ENCODE measurements at places on chromosomes 11 and 22. TPM values are rescaled to one million over a fixed set of nuclear protein-coding genes. Genes with fewer than 3 reads are reported as not detected.

The IGLL1 gene
- polyA plus RNA-seq = not detected

The KRTAP5-7 gene
- polyA plus RNA-seq = not detected

The CBX6 gene
- polyA plus RNA-seq = 20.3 TPM

The TTLL1 gene
- polyA plus RNA-seq = 15.8 TPM

The MRGPRX2 gene
- polyA plus RNA-seq = not detected

The TRIM68 gene
- polyA plus RNA-seq = 6.6 TPM

The UCP3 gene
- 0.18 TPM for polyA plus RNA-seq

The SPI1 gene
- polyA plus RNA-seq = not detected

The F2 gene
- not detected for polyA plus RNA-seq

The RGL4 gene
- polyA plus RNA-seq = not detected

The TLCD5 gene
- 12.1 TPM for polyA plus RNA-seq

The LYVE1 gene
- 0.08 TPM for polyA plus RNA-seq

The ZP1 gene
- polyA plus RNA-seq = not detected

DNA sequence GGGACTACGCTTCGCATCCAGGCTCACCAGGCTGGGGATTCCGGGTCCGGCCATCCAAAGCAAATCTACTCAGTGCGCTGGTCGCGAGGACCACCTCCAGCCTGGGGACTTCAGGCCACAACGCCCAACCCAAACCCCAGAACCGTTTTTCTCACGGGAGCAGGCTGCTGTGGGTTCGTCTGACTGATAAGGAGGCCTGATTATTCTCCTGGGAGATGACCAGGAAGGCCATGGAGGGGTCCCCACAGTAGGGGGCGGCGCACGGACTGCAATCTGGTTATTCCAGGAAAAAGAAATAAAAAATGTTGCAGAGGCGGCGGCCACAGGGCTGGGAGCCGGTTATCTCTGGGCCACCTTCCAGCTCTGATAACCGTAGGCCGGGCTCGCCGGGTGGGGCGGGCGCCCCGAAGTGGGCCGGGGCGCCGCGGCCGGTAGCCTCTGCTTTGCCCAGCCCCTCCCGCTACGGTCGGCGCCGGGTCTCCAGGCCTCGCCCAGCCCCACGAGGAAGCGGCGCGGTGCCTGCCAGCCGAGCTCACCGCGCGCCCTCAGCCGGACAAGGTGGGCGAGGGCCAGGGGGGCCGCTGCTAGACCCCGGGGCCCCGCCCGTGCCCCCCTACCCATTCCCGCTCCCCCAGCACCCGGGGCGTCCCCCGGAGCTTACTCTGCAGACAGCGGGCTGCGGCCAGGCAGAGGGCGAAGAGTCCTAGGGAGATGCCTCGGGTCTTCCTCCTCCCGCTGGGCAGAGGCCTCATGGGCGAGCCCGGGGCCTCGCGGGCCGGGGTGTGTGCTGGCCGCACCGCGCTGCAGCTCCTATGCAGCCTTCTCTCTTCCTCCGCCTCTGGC is 446 bp downstream of the VSTM5 start:
- peak; percentile 50 for DNase-seq

- DNase-seq = no peak
These were observed 265.4 kb downstream of the MIAT start for GRCh38 chr22:26922806-26923205.

GRCh38 chr11:85590848-85591483 is 36.2 kb downstream of the DLG2 start:
- DNase-seq = peak; percentile 42

DNA sequence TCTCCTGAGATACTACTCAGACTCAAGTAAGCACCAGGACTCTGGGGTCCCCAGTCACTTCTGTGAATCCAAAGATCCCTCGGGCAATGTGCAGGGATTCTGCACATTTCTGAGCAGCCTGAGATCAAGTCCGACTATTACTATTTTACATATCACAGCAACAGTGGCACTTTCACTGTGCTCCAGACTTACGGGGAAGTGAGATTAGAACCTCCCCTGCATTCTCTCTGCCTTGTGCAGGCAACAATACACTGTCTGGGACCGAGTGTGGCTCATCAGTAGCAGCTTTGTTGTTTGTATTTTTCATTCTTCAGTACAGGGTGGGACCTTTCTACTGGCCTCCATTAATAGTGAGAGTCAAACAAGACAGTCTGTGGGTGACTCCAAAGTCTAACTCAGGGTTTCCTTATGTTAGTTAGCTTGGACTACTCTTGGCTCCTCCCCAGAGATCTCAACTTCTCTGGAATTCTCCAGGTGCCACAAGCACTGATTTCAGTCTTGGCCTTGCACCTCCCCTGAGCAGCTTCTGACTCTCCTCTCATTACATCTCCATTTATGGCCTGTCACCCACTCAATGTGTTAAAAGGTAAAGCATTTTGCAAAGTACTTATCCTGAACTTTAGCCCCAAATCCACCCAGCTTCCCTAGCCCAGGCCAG is 76.2 kb upstream of the TOP3B start:
- no peak for DNase-seq

GRCh38 chr11:6474413-6474792 is 662 bp upstream of the TRIM3 start:
- DNase-seq = no peak

- DNase-seq = no peak
These were observed 54.3 kb upstream of the VSTM5 start for GRCh38 chr11:93904716-93905115.

- DNase-seq = no peak
These were observed 4.8 kb downstream of the PIM3 start for GRCh38 chr22:49965091-49966040.

DNA sequence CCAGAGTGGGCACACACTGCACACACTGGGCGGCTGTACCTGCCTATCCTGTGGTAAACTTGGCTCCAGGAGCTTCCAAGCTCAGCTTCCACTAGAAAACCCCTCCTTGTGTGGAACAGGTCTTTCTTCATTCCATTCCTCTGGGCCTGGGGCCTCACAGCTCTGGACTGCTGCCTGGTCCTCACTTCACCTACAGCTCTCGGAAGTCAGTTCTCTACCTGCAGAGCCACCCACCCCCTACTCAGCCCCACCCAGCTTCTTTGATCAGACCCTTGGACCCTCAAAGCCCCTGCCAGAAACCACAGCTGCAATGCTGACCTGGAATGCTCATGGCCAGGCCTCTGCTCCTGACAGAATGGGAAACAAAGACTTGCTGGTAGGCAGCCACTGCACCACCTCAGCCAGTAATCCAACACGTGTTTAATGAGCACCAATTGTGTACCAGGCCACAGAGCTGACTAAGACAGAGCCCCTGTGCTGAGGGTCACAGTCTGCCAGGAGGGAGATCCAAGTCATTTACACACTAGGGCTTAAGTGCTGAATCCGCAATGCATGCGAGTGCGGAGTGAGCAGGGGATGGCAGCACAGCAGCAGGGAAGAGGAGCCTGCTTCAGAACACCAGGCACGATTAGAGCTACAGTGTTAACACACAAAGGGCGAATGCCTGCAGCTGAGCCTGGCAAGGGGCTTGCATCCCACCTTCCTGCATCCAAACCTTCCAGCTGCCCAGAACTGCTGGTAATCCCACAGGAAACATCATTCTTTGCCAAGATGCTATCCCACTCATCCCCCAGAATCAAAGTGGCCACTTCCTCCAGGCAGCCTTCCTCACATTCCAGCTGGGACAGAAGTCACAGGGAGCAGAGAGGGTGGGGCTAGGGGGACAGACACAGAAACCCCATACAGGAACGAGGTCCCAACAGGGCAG is 4.6 kb downstream of the GNB1L start:
- no peak for DNase-seq

DNA sequence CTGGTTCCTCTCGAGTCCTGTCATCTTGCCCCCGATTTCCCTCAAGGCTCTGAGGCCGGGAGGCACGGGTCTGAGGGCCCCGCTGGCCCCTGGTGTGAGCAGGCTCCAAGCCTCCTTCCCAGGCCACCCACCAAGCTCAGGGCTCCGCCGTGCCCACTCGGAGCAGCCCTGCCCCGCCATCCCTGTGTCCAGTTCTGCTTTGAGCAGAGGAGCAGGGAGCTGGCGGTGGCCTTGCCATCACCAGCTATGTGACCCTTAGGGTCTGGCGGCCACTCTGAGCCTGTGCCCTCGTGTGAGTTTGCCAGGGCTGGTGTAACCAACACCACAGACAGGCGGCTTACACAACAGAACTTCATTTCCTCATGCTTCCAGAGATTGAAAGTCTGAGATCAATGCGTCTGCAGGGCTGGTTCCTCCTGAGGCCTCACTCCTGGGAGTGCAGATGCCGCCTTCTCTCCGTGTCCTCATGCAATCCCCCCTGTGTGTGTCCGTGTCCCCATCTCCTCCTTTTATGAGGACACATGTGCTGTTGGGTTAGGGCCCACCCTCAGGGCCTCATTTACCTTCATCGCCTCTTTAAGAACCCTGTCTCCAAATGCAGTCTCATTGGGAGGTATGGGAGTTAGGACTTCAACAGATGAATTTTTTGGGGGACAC is 36.5 kb upstream of the CELSR1 start:
- DNase-seq = no peak

DNA sequence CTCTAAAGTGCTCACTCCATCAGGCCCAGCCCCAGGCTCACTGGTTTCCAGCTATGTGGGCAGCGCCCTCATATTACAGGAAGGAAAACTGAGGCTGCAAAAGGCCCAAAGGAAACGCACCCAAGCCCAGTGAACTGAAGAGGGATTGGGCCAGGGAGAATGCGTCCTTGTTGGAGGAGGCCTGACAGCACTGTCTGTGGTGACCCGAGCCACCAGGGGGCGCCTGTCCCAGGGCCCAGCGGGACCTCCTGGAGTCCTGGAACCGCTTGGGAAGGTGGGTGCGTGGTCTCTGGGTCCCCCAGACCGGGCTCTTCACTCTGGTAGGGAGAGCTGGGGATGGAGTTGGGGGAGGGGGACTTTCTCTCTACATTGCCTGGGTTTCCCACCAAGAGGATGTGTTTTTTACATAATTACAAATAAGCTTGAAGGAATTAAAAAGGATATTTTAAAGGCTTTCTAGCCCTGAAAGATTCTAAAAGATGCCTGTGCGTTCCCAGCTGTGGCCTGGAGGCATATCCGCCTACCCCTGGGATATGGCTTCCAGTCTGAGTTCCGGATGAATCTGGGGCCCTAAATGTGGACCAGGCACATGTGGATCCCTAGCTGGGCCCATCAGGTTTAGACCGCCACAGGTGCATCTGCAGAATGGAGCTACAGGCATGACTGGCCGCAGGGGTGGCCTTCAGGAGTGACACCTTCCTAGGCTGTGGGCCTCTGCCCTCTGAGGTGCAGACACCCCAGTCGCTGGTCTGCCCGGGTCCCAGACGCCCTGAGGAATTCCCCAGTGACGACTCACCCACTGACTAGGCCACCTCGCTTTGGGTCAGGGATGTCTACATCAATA is 4.2 kb downstream of the SPI1 start:
- DNase-seq = peak; percentile 54

DNA sequence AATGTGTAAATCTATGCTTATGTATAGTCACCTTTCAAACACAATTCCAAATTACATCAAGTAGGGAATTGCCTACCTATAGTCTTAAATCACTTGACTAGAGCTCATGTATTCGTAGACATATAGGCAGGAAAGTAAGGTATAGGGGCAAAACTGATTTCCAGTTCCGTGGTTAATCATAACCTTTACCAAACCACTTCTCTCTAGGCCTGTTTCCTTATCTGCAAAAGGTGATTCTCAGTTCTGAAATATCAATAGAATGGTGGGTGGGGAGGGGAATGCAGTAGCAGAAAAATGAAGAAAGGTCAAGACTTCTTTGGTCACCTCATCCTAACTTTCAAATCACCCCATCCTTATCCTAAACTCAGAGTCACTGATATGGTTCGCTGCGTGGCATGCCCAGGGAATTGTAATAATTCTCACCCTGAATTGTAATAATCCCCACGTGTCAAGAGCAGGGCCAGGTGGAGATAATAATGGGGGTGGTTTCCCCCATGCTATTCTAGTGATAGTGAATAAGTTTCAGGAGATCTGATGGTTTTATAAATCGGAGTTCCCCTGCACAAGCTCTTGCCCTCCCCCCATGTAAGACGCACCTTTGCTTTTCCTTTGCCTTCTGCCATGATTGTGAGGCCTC is 1.9 kb upstream of the ANO5 start:
- no peak for DNase-seq

- no peak for DNase-seq
These were observed 89.9 kb upstream of the APOA1 start for GRCh38 chr11:116927163-116927974.

GRCh38 chr11:638631-639331 is 1.7 kb downstream of the DRD4 start:
- no peak for DNase-seq

DNA sequence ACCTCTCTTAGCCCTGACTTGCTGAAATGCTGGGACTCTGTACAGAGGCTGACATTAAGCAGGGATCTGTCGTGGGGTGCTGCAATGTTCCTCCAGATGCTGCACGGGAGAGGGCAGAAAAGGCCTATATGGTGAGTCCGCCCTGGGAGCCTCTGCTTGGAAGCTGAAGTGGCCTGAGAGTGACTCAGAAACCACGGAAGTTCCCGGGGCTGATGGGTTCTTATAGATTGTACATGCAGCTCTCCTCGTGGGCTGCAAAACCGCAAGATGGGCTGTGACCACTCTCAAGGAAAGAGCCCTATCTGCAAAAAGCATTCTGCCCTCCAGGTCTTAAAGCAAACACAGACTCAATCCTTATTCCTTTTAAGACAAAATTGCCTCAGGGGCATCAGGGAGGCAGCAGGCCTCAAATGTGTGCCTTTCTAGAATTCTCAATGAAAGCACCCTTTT is 5.8 kb upstream of the SLC43A3 start:
- DNase-seq = peak; percentile 93

GRCh38 chr11:45657496-45658260 is 7.7 kb downstream of the CHST1 start:
- DNase-seq = no peak

GRCh38 chr11:2789331-2789730 is 89.5 kb upstream of the KCNQ1OT1 start:
- no peak for DNase-seq

- DNase-seq = peak; percentile 53
These were observed 56.6 kb upstream of the UBASH3B start for GRCh38 chr11:122598971-122599370.

- DNase-seq = no peak
These were observed 6.2 kb downstream of the CYTH4 start for GRCh38 chr22:37288521-37288920.

DNA sequence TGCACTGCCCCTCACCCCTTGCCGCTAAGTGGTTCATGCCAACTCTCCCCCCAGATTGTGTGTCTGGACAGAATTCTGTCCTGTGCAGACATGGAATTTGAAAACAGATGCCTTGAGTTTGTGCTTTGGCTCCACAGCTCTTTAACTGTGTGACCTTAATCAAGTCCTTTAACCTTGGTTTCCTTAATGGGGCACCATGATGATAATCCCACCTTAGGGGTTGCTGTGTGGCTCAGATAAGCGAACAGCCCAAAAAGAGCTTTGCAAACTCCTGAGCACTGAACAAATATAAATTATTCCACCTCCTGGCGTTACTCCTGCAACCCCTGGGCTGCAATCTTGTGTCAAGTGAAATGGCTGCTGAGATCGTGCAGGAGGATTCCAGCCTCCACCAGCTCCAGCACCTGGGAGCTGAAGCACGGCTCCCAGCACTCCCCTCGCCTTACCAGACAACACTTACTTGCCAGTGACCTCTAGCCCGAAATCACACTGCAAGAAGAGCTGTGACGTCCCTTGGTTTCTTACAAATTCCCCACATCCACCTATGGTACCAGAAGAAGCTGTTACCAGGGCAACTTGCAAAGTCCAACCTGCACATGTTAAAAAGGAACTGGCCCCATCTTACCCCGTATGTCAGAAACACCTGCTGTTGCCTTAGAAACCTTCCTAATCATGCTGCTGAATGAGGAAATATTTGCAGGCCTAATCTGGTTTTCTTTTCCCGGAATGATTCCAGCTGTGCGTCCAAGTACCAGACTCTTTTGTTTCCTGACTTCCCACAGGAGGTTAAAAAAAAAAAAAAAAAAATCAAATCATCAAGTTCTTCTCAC is 13.2 kb downstream of the VPS37C start:
- DNase-seq = no peak

All from fibroblast of lung (primary cell).